ENCODE measurements at places on chromosomes 16 and 17.

- DNase-seq = no peak
These were observed 129.8 kb downstream of the C16orf78 start for GRCh38 chr16:49503256-49504022.

DNA sequence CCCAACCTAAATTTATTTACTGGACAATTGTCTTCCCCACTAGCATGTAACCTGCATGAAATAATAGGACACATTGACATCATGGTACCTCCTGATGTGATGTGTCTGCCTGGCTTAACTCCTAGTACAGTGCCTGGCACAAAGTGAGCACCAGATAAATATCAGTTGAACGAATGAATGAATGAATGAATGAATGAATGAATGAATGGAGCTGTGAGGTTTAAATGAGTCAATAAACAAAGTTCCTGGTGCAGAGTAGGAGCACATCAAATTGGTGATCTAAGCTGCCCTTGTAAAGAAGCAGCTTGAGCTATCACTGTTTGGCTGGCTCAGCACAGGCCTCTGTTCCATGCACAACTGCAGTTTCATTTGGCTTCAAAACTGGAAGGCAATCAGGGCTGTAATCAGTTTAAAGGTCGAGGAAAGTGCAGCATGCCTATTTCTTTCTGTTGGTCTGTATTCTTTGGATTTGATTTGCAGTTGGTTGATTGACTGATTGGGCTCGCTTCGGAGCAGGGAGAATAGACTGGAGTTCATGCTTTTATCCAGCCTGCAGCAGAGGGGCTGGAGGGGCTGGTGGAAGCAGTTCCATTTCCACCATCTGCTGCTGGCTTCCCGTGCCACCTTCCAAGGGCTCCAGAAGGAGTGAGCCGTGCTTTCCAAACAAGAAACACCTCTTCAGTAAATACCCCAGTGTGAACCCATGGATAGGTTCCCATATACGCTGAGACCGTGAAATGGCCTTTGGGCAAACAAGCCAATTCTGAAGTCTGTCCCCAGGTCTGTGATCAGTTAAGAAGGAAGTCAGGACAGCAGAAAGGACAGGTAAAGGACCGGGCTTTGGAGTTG lies 54.6 kb downstream of the GPRC5B start:
- DNase-seq = no peak

DNA sequence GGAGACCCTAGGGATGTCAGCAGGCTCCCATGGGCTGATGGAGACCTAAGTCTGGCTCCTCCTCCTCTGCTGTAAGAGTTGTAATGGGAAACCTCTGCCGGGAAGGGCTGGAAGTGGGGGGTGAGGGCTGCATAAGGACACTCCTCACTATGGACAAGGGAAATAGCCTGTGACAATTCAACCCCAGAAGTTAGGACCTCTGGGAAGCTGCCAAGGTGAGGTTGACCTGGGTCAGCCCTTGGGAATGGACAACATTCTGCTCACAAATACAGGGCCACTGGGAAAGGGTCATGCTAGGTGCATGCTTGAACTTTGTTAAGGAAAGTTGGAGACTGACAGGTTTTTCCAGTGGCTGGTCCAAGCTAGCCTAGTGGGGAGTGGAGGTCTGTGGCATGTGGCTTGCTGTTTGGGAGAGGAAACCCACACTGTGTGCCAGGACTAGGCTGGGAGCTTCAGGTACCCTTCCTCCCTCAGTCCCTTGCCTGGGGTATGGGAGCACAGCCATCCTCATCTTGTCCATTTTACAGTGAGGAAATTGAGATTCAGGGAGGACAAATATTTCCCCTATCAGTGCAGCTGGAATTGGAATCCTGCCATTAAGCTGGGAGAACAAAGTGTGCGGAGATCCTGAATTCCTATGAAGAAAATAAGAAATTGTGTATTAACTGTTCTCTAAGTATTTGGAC lies 190.4 kb downstream of the SALL1 start:
- no peak for DNase-seq

GRCh38 chr17:12909046-12909445 lies 108.8 kb downstream of the ELAC2 start:
- no peak for DNase-seq

DNA sequence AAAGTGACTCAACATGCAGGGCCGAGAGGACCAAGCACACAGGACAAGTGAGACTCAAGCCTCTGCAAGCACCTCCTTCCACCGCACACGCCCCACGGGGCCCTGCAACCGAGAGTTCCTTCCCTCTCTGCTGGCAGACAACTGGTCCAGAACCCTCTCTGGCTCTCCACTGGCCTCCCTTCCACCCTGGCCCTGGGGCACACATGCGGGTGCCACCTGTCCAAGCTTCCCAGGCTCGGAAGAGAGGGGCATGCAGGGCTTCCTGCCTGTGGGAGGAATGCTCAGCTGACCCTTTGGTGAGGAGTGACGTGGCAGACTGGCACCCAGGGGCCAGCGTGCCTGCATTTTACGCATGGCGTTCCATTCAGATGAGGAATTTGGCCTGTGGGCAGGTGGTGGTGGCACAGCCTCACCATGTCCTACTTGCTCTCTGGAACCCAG lies 59.8 kb downstream of the PIPOX start:
- DNase-seq = no peak

DNA sequence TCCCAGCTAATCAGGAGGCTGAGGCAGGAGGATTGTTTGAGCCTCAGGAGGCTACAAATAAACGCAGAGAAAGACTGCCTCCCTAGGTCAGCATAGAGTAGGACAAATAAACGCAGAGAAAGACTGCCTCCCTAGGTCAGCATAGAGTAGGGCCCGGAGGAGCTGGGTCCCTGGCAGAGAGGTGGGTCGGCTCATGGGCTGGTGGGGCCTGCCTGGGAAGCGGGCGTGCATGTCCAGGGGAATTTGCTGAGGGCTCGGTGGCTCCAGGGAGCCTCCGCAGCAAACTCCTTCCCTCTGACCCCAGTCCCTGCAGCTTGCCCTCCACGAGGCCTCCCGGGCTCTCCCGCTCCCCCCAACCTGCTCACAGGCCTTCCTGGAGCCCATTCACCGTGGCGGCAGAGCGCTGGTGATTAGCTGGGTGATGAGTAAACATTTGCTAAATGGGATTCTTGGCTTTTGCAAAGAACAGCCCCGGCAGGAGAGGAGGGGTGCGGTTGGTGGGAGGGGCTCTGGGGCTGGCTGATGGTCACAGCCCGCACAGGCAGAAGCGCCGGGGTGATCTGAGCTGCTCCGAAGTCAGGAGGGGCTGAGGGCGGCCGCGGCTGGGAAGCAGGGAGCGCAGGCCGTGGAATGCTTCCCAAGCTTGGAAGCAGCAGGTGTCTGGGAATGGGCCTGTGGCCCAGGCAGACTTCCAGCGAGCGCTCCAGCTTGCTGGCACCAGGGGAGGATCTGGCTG lies 93.1 kb downstream of the RTN4RL1 start:
- DNase-seq = no peak

DNA sequence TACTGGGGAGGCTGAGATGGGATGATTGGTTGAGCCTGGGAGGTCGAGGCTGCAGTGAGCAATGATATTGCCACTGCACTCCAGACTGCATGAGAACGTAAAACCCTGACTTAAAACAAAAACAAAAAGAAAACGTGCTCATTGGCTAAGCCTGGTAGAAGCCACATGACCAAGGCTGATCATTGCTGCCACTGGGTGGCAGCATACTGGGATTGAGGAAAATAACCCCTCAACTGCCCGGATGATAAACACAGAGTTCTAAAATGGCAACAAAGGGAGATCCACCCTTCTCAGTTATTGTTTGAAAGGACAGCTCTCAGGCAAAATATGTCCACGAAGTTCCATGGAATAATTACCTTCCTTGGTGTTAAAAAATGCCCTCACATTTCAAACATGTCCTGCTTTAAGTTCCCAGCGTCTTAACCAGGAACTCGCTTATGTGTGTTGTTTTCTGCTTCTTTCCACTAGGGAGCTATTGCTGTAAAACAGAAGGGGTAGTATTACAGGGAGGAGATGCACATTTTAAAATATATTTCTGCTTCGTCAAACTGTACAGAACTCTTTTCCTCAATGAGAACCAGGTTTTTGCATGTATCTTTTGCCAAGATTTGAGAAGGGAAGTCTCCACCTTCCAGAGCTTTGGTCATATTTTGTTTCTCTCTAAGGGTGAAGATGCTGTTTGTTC lies 675.3 kb downstream of the MAF start:
- no peak for DNase-seq

GRCh38 chr16:85927371-85927770 lies 28.4 kb downstream of the IRF8 start:
- no peak for DNase-seq

- DNase-seq = no peak
These were observed 134.7 kb downstream of the ZNF778 start for GRCh38 chr16:89352091-89352681.

DNA sequence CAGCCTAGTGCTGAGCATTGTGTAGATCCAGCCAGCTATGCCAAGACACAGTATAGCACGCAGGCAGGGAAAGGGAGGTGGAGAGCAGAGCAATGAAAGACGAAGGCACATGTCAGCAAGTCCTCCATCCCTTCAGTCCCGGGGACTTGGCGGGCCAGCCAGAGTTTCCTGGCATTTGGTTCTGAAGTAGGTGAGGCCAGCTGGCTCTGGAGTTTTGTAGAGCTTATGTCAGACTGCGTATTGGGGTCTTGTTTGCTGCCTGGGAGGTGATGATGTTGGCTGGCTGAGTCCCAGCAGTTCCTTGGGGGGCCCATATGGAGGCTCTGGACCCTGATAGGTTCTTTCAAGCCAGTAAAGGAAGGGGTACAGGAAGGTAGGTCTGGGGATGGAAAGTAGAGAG lies 55.7 kb upstream of the AKTIP start:
- DNase-seq = no peak

DNA sequence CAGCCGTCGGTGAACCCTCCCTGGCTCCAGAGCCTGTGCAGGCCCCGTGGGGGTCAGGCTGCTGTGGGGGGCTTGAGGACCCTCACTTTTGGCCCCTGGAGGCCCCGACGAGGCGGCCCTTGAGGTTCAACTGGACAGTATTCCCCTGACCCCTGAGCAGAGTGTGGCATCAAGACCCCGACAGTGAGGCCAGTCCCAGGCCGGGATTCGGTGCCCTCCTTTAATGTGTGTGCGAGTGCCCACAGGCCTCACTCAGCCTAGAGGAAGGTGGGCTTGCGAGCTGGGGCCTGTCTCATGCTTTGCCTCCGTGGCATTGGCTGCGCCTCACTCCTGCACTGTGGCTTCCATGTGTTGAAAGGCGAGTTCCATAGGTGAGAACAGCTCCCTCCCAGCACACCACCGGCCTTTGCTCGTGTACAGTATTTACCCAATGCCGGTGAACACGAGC lies 94.5 kb downstream of the METRNL start:
- DNase-seq = no peak

DNA sequence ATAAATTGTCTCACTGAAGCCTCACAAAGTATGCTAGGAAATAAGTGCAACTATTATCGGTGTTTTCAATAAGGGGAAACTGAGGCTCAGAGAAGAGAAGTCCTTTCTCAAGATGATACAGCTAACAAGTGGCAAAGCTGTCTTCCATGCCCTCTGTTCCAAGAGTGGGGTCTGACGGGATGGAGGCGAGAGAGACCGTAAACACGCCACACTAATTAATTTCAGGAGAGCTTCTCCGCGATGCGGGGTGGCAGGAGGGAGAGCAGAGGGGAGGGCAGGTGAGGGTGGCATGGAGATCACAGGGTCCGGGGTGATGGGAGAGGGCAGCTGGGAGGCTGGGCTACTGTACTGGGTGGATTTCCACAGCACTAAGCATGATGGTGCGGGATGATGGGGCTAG lies 80.3 kb downstream of the MYH11 start:
- DNase-seq = no peak

DNA sequence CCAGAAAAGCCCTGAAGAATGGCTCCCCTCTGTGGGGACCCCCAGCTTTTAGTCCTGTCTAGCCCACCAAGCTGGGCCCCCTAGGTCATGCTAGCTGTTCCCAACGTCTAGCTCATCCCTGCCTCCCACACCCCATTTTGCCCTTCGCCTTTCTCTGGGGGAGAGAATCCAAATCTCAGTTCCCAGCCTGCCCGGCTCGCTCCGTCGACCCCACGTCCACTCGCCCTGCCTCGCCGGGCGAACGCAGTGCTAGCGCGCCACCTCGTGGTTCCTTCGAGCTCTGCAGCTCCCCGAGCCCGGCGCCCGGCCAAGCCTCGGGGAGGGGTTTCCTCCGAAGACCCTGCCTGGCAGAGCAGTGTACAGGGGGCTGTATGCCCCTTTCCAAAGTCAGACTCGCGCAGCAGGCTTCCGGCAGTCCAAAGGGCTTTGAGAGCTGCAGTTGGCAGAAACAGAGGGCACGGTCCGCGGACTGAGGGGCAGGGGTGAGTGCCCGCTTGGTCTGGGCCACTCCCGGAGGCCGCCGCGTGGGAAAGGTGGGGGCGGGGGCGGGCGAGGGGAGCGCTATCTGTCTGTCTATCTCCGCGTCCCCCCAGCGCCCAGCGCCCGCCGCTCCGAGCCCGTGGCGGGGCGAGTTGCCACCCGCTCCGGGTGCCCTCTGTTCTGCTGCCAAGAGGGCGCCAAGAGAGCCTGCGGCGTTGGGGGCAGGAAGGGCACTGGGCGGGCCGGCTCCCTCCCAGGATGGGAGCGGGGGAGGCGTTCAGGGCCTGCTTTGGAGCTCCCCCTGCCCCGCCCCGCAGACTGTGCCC lies 1.7 kb upstream of the DLX3 start:
- DNase-seq = peak; percentile 44

DNA sequence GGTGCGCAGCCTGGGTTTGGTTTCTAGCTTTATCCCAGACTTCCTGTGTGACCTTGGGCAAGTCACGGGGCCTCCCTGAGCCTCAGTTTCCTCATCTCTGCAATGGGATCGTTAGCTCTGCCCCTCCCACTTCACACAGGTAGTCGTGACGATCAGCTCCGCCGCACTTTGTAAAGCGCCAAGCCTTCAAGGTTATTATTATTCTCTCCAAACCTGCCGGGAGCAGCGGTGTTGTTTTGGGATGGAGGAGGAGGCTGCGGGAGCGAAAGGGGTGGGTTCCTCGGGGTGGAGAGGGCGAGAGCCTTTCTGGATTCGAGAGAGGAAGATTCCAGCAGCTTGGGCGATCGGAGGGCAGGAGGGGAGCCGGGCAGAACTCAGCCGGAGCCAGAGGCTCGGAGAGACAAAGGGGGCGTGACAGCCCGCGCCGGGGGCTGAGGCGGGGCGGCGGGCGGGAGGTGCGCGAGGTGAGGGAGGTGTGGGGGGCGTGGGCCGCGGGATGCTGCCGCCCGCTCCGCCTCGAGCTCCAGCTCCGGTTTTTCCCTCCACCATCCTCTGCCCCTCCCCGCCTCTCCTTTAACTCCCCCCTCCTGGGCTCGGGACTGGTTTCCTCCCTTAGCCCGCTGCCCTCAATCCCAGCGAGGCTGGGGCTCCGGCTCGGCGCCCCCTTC lies at the start of gene EFNB3:
Gene EFNB3 (plus strand): TSS at position 602 of the 668 bp plus-strand sequence. CDS start 397 bp downstream, outside the sequence.
- DNase-seq = no peak

DNA sequence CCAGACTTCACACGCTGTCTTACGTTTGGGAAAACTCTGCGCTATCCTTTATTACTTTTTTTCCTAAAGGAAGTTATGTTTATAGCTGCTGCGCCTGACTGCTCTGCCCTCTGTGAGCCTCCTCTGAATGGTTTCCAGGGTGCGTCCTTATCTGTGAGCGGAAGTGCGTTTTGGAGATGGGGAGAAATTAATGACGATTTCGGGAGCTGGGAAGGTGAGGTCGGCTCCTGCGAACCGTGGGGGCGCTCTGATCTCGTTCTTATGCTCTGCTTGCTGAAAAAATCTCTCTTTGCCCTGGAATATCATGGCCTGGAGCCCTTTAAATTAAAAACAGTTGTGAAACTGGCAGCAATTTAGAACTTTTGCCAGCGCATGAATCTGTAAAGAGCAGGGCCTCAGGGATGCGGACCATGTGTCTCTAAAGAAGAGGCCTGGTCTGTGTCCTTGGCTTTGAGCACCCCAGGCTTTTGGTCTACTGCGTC lies 135.7 kb upstream of the ZFHX3 start:
- no peak for DNase-seq
